ENCODE measurements at places on chromosomes 5 and 9.
A peak's percentile ranks its signal among the peaks of the same experiment; 100 is the strongest.

- DNase-seq, result no peak
These were observed 4.9 kb downstream of the NADK2 start for GRCh38 chr5:36236801-36237200.

DNA sequence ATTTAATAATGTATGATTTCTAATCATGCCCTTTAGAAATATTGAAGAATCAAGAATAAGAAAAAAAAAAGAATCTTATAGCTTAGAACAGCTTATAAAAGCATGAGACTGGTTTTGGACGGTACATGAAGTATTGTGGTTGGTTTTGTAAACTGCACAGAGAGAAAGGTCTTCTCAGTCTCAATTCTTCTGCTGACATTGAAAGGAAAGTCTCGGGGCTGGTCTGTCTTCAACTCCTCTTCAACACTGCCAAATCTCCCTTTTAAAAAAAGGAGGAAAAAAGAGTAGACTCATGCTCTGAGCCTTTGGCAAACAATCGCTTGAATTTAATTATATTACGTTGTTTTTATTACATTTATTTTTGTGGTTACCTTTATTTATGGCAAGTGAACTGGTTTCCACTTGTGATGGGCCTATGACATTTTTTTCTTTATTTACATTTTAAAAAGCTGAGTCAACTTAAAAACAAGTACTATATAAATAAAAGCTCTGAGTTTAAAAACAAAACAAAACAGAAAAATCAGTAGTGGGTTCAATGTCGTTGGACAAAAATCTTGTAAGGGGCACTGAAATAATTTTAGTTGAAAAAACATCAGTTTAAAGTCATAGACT is 32.8 kb upstream of the EBF1 start:
- DNase-seq, result no peak

DNA sequence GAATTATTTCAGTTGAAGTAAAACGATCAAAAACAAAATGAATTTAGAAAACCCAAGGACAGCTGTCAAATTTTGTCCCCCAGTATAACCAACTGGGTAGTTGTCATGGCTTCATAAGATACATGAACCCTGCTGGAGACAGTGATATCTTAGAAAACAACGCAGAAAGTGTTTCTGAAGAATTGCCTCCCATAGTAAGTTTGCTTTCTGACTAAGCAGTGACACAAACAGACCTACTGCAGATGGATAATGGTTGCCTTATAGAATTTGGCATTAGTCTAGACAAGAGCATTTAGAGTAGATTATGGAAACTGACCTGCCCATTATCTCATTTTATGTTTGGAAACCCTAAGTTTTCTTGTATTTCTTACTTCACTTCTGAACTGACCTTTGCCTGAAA is 187.7 kb upstream of the KCNN2 start:
- DNase-seq, result no peak

- DNase-seq, result peak; percentile 83
These were observed 48.7 kb downstream of the RXRA start for GRCh38 chr9:134375011-134375390.

- no peak for DNase-seq
These were observed 4.5 kb upstream of the CDX1 start for GRCh38 chr5:150162142-150162513.

GRCh38 chr9:72978744-72979143 is 25.9 kb upstream of the ALDH1A1 start:
- no peak for DNase-seq

GRCh38 chr5:125037020-125037419 is 290.6 kb upstream of the ZNF608 start:
- no peak for DNase-seq

DNA sequence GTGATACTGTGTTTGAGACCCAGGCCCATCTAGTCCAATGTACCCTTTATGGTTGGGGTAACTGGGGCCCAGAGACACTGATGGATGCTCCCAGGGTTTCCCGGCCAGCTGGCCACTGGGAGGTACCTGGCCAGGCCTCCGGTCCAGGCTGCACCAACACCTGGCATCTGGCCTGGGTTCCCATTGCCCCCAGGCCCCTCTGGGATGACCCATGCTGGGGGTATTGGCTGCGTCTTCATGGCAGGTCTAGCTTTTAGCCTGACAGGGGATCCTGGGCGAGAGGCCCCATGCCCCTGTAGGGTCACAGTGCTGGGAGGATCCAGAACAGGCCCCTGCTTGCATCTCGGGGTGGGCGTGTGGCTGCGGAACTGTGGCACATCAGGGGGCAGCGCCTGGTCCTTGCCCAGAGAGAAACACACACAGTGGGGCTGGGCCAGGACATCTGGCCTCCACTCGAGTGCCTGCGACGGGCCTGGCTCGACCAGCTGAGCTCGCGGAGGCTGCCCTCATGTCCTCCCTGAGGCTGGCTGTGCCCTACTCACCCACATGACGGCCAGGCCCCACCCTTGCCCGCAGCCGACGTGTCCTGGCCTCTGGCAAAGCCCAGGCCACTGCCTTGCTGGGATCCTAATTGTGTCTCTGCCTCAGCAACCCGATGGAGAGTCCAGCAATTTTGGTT is 21.5 kb upstream of the COL5A1 start:
- DNase-seq, result peak; percentile 17

DNA sequence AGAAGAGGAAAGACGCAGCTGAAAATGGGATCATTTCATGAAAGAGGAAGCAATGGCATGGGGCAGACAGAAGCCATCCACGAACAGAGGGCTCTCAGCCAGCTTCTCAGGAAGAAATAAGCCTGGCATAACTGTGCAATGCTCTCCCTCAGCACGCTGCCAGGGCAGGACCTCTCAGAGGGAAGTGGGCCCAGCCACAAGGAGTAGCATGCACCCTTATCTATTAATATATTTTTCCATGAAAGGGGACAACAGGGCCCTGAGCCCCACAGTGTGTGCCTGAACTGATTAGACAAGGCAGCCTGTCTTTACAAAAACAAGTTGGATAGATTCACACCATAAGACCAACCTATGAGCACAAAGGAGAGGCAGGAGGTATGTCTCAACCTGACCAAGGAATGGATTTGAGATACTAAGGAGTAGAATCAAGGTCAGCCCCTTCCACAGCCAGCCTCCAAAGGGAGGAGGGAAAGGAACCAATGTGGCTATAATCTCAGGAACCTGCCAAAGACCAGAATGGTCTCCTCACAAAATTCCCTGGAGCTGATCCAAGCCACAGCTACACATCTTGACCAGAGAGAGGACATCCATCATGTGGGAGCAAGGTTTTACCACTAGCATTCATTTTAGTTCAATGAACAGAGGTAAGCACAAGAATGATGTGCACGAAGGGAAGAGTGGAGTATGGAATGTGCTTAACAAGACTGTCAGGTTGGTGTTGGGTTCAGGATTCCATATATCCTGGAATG is 154.8 kb downstream of the SIL1 start:
- DNase-seq, result no peak

GRCh38 chr9:81499021-81499454 is 190.3 kb downstream of the TLE1 start:
- DNase-seq, result no peak

DNA sequence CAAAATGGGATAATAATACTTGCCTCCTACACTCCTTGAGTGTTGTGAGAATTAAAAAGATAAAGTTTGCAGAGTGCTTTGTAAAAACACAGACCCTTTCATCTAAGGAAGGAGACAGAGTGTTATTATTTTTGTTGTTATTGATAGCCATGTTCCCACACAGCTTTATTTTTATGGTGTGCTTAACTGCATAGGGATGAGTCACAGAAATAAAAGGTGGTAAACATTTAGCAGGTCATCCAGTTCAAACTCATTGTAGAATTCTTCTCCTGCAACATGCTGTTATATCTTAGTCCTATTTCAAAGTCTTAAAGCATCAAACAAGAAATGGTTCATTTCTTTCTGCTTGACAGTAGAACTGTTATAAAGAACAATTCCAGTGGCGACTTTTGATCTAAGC is 367.5 kb upstream of the ACTBL2 start:
- no peak for DNase-seq

GRCh38 chr5:74919041-74919440 is 52.9 kb upstream of the FAM169A start:
- no peak for DNase-seq

- no peak for DNase-seq
These were observed 390.9 kb upstream of the DAB2 start for GRCh38 chr5:39815711-39816110.

GRCh38 chr9:127612939-127613582 is 984 bp downstream of the STXBP1 start:
- peak; percentile 85 for DNase-seq

- no peak for DNase-seq
These were observed 32.1 kb downstream of the RAPGEF1 start for GRCh38 chr9:131707733-131708157.

DNA sequence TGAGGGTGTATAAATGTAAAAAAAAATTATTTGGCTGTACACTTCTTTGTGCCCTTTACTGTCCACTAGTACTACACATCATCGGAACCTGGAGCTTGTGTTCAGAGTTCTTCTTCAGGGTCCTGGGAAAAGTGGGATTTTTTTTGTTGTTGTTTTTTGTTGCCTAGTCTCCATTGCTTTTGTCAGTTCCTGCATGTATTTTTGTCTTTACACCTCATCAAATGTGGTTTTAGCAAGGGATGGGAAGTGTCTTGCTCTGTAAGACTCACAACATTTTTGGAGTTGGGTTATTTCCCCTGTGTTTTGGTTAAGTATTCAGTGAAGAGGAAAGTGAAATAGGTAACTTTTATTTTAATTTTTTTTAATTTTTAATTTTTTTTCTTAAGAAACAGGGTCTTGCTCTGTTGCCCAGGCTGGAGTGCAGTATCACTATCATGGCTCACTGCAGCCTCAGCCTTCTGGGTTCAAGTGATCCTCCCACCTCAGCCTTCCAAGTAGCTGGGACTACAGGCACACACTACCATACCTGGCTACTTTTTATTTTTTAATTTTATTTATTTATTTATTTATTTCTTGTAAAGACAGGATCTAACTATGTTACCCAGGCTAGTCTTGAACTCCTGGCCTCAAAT is 40.7 kb downstream of the GARNL3 start:
- no peak for DNase-seq

- no peak for DNase-seq
These were observed 78.2 kb upstream of the ADCY2 start for GRCh38 chr5:7317751-7318150.

DNA sequence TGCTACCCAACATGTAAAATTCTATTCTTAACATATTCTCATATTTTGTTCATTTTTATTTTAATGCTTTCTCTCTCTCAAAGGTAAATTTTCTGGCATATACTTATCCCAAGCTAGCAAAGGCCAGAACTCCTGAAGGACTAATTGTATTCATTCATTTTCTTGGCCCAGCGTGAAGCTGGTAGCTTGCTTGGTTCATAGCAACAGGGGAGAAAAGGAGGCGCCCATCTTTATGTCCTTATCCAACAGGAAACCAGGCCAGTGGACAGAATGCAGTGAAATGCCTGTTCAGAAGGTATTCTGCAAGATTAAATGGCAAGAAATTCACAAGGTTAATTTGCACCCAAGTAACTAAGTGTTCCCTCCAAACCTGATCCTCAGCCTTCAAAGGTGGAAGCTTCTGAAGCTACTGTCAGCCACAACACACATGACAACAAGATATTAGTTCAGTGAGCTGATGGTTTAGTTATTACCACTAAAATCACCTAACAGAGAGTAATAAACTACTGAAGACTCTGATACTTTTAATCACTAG is 5.6 kb downstream of the EFNA5 start:
- no peak for DNase-seq

GRCh38 chr5:163821142-163821541 is 315.7 kb downstream of the MAT2B start:
- DNase-seq, result no peak

DNA sequence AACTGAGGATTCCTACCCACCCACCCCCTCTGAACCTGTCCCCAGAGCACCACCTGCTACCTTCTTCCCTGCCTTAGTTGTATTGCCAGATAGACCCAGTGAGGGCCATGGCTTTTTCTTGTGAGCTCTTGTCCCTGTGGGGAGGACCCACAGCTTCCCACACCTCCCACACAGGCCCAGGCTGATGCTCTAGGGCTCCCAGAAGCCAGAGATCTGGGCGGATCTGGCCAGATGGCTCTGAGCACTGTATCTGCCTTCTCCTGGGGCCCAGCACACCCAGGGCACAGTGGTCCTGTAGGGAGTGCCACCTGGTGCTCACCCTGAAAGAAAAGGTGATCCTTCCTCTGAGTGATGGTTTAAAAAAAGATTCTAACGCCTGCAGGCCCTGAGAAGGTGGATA is 131.7 kb downstream of the DAB2IP start:
- DNase-seq, result no peak

- DNase-seq, result no peak
These were observed 233.6 kb downstream of the MAST4 start for GRCh38 chr5:66829826-66830225.

GRCh38 chr5:56019306-56020272 is 24.8 kb upstream of the IL6ST start:
- no peak for DNase-seq

DNA sequence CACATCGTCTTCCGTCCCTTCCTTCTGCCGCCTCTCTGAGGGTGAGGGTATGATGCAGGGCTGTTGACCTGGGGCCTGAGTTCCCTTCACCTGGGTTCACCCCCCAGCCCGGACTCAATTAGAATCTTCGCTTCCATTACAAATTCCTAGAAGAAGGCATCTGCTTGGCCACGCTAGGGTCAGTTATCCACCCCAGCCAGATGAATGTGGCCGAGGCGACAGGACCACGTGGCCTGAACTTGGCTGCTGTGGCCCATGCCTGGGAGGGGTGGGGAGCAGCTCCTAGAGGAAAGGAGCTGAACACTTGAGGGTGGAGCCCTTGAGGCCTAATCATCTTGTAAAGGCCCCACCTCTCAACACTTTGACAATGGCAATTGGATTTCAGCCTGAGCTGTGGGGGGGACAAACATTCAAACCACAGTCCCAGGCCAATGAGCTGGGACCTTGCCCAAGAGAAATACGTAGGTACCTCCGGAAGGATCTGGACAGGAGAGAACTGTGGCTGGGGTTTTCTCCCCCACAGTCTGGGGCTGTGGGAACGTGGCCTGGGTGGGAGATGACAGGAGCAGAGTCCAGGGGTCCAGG is 90.6 kb upstream of the ADAMTS2 start:
- DNase-seq, result no peak

DNA sequence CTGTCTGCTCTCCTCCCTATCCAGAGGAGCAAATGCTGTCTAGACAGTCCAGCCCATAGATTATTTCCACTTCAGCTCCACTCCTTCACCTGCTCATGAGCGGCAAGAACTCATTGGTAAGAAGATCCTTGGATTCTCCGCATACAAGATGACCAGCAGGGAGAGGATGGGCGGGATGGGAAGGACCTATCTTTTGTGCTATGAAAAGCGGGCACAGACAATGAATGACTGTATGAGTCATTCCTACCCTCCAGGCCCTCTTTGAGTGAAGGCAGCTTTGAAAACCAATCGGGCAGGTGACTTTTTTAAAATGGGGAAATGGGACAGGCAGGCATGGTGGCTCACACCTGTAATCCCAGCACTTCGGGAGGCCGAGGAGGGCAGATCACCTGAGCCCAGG is 49.4 kb downstream of the SMIM23 start:
- no peak for DNase-seq
